Aorta (tissue), 5 donors: ENCODE measurements at places on chromosomes 1 and 21. TPM values are rescaled to one million over a fixed set of nuclear protein-coding genes. Genes with fewer than 3 reads are reported as not detected.

- DNase-seq: no peak
Observed at GRCh38 chr1:212860713-212861581, 2.9 kb downstream of the FLVCR1 start.

Gene DMBX1
- not detected for total RNA-seq

DNA sequence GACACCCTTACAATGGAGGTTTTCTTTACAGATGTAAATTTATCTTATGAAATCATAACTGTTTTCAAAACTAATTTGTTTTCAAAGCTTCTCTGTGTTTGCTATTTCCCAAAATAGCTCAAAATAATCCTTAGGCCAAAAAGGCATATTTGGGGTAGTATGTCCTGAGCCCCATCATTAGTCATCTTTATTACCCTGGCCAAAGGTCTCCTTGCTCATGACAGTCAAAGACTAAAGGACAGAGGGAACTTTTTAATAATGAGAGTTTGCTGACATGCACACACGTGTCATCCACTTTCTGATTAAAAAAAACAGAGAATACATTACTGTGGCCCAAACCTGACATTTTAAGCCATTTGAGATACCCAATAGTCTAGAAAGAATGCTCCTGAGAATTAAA lies 221.9 kb upstream of the DUSP10 start:
- DNase-seq: no peak

Gene MAN1C1
- 32.2 TPM for total RNA-seq

GRCh38 chr1:33931111-33931475 lies 67.2 kb downstream of the HMGB4 start:
- DNase-seq: no peak

- no peak for DNase-seq
Observed at GRCh38 chr1:63731117-63732043, 42.4 kb upstream of the ROR1 start.

DNA sequence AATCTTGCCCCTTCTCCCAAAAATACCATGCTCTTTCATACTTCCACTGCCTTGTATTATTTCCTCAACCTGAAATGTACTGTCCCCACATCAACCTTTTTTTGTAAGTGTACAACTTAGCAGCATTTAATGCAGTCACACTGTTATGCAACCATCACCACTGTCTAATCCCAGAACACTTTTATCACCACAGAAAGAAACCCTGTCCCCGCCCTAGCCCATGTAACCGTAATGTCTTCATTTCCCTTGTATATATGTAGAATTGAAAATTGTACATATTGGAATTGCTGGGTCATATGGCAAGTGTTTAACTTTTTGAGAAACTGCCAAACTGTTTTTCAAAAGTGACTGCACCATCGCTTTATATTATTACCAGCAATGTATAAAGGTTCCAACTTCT lies 37.4 kb downstream of the PTP4A2 start:
- no peak for DNase-seq

- no peak for DNase-seq
Observed at GRCh38 chr1:231508941-231509340, 19.5 kb upstream of the TSNAX start.

Gene ZNF692
- 41.3 TPM for total RNA-seq

GRCh38 chr1:208526613-208527125 lies 282.5 kb upstream of the PLXNA2 start:
- DNase-seq: no peak

GRCh38 chr1:116508085-116508983 lies 62.5 kb downstream of the CD58 start:
- DNase-seq: no peak

DNA sequence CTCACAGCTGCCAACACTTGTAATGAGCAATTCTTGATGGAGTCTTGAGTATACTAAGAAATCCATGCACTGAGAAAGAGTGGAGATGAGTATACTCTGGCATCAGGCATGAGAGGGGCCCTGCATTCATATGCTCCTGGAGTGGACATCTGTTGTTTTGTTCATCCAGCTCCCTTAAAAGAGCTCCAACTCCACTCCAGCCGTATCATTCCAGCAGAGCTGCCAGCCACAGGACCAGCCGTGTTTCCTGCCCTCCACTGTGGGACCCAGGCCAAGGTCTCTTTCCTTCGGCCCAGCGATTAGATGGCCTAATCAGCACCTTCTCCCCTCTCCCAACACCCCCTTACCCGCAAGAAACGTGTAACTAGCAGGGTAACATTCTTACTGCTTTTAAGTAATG lies 144.5 kb downstream of the OMA1 start:
- DNase-seq: no peak

DNA sequence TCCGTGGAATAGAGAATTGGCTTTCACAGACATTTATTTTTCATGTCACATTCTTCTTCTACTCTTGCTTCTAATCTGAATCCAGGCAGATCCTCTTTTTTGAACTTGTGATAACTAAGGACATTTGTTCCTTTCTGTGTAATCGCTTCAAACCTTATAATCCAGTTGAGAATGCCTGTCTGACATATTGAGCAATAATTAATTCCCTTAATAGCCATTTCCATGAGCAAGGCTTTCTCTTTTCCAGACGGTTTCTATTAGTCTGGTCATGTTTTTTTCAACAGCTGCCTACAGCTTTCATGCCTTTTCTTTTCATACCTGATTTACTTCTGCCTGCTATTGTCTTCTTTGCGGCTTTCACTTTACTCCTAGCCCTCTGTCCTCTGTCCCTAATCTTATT lies 163.4 kb downstream of the CYYR1 start:
- DNase-seq: no peak

DNA sequence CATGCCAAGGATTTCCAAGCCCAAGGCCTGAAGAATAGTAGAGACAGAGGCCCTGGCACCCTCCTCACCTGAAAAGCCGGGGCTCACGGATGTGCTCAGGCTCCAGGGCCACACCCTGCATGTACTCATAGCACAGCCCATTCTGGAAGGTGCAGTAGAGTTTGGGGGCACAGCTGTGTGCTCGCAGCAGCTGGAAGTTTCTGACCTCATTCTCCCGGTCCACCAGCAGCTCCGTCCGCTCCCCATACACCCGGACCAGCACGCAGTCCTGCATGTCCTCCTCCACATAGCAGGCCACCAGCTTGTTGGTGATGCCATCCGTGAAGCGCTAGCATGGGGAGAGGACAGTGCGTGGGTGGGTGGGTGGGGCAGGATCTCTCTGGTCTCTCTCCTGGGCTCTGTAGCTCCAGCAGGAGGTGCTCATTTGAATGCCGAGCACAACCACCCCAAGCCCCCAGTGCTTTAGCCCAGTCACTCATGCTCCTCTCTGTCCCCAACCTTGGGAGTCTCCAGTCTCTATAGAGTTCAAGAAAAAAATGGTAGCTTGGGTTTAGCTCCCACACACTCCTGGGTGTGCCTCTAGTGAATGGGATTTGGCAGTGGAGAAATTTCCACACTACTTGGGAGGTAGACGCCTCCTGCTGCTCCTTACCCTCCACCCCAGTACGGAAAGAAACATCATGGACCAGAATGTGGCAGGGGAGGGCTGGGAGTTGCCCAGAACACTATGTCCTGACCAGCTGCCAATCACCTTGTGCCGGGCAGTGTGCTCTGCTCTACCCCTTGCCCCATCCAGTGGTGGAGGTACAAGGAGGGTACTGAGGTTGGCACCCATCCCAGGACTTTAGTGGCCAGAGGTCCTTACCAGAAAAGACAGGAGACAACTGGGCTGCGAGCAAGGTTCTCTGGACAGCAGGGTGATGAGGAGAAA lies 1.9 kb downstream of the ETNK2 start:
- no peak for DNase-seq

DNA sequence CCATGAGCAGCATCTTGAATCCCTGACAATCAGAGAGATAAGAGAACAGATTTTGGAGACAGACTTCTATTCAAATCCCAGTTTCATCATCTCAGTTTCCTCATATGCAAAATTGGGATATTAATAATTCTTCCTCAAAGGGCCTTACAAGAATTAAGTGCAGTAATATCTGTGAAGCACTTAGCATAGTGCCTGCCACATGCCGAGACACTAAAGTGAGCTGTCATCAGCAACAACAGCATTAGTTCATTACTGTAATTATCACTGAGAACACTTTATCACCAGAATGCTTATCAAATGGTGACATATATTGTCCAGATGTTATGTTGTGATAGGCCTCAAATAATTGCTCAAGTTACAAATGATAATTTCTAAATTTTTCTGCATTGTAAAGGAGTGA lies 922 bp upstream of the FCRLB start:
- no peak for DNase-seq

GRCh38 chr1:10753299-10753698 lies 43.1 kb downstream of the CASZ1 start:
- DNase-seq: no peak

DNA sequence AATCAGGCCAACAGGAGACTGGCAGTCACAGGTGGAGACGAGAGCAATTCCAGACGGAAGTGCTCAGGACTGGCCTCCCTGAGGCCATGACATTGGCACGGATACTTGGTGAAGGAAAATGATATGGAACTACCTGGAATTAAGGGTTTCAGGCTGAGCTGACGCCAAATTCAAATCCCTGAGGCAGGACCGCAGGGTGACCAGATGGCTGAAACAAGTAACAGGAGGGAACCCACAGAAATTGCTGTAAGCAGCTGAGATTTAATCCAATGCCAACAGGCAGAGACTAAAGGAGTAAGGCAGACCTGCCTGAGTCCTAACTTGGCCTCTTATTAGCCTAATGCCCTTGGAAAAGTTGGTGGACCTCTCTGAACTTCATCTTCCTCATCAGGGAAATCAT lies 76.2 kb downstream of the ERG start:
- DNase-seq: no peak

DNA sequence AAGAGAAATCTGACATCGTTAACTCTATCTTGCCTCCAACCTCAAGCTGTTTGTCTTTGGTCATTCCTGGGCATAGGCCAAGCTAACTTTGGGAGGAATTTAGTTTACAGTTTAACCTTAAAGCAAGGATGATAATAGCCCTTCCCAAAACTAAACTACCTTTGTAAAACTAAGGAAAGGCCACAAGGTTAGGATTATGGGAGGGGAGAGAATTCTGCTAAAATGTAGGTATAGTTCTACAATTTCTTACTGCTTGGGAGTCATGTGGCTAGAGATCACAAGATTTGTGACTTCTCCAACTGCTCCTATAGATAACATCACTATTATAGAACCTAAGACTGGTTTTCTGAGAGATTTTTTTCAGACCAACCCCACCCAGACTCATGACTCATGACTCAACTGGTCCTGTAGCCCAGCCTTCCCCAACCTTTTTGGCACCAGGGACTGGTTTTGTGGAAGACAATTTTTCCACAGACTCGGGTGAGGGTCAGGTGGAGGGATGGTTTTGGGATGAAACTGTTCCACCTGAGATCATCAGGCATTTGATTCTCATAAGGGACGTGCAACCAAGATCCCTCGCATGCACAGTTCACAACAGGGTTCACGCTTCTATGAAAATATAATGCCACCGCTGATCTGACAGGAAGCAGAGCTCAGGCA lies 70.7 kb upstream of the MUTYH start:
- DNase-seq: no peak

- no peak for DNase-seq
Observed at GRCh38 chr1:182359645-182360044, 31.9 kb downstream of the GLUL start.

Gene BSND
- not detected for total RNA-seq

Gene ATP1A4
- not detected for total RNA-seq

Gene PGBD5
- total RNA-seq: 0.39 TPM

DNA sequence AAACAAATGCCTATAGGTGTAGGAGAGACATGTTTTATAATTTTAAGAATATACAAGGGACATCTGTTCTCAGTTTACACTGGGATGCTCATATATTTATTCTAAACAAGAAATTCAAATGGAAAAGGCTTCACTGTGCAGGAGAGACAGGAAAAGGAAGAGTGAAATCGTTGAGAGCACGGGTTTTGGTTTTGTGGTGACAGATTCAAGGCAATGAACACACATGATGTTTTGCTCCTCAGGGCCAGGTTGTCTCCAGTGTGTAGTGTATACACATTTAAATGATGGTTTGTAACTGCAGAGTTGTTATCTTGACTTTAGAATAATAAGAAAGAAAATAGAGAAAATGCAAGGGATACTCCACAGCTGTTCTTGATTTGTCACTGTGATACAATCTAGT lies 73.7 kb downstream of the S1PR1 start:
- DNase-seq: no peak

DNA sequence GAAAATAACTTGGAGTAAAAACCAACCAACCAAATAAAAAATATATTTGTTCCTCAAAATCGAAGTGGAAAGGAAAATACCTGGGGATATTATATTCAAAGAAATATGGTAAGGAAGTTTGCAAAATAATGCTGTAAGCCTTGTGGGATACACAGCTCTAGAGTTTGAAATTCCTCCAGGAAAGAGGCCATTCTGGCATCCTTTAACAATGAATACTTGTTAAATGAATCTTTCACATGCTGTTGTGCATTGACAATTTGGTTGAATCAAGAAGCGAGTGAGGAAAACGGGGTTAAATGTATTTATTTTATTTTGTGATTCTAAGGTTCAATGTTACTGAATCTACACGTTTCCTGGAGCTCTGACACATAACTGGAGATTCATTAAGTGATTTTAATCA lies 30.5 kb upstream of the NTNG1 start:
- DNase-seq: no peak

GRCh38 chr1:109391157-109391556 lies 6.6 kb downstream of the SORT1 start:
- no peak for DNase-seq

Gene LAD1
- total RNA-seq: 0.71 TPM

DNA sequence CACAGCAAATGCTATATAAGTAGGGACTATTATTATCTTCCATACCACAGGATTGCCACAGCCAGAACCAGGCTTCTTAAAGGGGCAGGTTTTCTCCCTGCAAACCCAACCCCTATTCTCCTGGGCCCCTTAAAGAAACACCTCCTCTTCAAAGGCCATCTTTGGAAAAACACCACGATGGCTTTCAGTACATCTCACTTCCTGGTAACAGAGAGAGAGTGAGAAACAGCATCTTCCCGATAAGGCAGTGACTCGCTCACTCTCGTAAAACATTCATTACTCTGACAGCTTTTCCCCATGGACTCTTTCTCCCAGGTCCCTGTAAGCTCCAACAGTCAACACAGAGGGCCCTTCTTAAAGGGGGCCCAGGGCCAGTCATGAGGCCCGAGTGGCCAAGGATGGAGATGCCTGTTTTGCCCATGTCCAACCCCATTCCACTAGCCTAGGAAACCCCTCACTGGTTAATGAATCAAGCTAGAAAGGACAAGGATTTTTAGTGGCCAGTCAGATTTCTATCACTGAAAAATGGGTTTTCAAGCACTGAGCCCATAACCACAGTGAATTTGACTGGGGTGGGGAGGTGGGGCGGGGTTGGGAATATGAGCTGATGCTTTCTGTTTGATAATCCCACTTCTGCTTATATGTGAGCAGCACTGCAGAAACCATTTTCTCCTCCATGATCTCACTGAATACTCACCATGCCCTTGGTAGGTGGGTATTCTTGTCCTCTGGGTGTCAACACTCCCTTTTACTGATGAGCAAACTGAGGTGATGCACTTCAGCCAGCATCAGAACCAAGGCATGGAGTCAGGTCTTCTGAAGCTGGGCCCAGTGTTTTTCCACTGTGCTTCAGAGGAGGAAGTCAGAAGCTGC lies 3.6 kb upstream of the NAV1 start:
- no peak for DNase-seq

Gene UBE2U
- not detected for total RNA-seq

GRCh38 chr1:15938628-15939161 lies 37.2 kb downstream of the ZBTB17 start:
- no peak for DNase-seq

GRCh38 chr1:149888999-149889289 lies 10.4 kb upstream of the BOLA1 start:
- peak; percentile 62 for DNase-seq

- DNase-seq: peak; percentile 33
Observed at GRCh38 chr1:6094801-6095505, 49.3 kb downstream of the KCNAB2 start.

- no peak for DNase-seq
Observed at GRCh38 chr1:45325851-45326506, 716 bp upstream of the HPDL start.
